Bone marrow (tissue), 2 donors: ENCODE measurements at places on chromosomes 5 and 9.

- DNase-seq = no peak
These were observed 239.3 kb upstream of the PAPPA start for GRCh38 chr9:115914291-115914690.

- no peak for DNase-seq
These were observed 10.3 kb downstream of the CDC37L1 start for GRCh38 chr9:4689687-4690104.

DNA sequence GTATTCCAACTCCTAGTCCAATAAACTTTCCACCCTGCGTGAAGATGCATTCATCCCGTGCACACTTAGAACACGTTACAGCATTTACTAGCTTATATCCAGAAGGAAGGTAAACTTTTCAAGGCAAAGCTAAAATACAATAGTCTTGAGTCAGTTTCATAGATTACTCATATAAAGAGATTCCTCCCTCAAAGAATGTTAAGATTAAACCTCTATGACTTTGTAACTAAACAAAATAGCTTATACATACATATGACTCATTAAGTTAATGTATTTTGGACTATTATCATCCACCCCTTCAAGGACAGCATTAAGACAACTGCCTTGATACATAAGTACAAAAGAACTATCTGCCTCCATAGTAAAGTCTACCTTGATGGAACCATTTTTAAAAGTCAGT, 36.1 kb downstream of the TLE1 start:
- no peak for DNase-seq

GRCh38 chr5:167503926-167504720, 787.3 kb upstream of the WWC1 start:
- DNase-seq = no peak

GRCh38 chr9:114178076-114178475, 22.7 kb downstream of the COL27A1 start:
- DNase-seq = no peak

GRCh38 chr9:91890662-91891061, 59.4 kb downstream of the ROR2 start:
- no peak for DNase-seq

GRCh38 chr9:108056084-108056804, 566.7 kb upstream of the KLF4 start:
- DNase-seq = no peak

DNA sequence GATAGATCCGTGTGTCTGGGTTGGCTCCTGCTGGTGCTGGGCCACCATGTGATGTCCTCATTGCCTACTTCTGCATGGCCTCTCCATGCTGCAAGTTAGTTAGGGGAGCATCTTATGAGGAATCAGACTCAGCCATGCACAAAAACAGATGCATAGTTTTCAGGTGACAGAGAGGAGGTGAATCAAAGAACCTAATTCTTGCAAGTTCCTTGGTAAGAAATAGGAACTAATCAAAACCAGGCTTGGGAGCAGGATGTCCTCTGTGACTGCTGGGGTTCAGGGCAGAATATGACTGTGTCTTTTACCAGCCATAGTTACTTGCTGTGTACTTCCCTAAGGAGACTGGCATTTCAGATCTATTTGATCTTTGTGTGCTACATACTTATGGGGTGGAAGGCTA, 61.6 kb downstream of the C9orf152 start:
- DNase-seq = no peak

DNA sequence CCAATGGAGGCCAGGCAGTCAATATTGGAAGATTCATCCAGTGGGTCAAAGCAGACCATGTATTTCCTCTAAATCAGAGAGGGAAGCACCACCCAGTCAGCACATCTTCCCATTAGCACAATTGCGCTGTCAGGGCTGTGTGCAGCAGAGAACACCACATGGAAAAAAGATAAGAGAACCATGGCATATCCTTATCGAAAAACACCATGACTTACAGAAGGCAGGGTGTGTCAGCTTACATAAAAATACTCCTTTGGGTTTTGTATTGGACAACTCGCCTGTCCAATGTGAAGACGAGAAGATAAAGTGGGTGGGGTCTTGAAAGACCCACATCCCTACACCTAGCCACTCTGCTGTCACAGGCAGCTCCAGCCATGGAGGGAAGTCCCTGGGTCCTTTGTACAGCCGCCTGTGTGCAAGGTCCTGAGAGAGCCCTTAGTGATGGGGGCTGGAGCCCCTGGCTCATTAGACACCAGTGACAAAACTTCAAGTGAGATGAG, 71.9 kb upstream of the SPATA31E1 start:
- DNase-seq = no peak

GRCh38 chr9:74952201-74953151, at the start of gene C9orf40:
C9orf40 (minus strand) TSS chr9:74952912; CDS start chr9:74952611, 301 bp downstream.
- peak; percentile 62 for DNase-seq

DNA sequence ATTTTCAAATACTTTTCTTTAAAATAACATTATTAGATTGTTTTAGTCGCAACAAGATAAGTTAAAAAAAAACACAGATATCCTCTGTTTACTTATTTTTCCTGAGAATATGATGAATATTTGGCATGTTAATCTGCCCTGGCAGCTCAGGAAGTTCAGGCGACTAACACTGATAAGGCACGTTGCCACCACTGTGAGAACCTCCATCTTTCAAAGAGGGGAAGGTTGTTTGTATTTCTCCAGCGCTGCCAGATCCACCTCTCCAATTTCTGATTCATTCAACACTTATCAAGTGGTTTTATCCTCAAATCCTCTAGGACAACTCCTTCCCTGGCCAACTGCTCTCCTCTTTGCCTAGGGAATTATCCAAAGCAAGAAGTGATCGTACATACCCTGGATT, 21.8 kb downstream of the CTNNAL1 start:
- DNase-seq = no peak

- DNase-seq = no peak
These were observed 136.5 kb upstream of the STK32A start for GRCh38 chr5:147098233-147098790.

GRCh38 chr5:126370796-126371718, 52.2 kb upstream of the GRAMD2B start:
- no peak for DNase-seq

DNA sequence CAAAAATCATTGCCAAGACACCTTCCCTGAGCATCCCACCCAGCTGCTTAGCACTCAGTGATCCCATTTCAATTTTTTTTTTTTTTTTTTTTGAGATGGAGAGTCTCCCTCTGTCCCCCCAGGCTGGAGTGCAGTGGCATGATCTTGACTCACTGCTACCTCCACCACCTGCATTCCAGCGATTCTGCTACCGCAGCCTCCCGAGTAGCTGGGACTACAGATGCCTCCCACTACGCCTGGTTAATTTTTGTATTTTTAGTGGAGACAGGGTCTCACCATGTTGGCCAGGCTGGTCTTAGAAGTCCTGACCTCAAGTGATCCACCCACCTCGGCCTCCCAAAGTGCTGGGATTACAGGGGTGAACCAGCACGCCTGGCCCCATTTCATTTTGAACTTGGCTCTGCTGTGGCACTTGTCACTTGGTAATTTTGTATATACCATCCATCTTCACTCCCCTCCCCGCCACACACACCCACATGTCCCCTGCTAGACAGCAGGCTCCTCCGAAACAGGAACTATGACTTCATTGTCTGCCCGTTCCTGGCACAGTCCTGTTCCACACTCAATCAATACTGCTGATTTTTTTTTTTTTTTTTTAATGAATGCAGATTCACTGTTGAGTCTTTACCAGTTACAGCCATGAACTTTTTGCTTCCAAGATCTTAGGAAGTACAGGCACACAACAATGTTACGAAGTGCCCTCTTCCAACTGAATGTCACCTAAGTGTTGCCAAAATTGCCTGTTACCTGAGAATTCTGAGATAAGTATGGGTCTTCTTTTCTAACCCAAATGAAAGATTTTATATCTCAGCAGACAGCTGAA, 17.3 kb upstream of the ZBTB34 start:
- DNase-seq = peak; percentile 65

DNA sequence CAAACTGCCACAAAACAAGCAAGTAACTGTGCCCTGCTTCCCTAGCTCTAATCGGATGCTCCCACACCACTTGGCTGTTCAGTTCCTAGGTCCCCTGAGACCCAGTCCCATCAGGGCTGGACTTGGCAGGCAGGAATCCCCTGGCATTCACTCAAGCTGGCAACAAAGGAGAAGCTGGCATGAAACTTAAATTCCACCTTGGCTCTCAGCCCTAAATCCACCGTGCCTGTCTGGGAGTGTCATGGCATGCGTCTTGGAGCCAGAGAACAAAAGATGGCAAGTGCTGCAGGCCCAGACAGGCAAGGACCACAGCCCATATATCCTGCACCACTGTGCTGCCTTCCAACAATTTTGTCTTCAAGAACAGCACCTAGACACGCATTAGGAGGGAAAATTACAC, 38.2 kb downstream of the ETF1 start:
- DNase-seq = no peak

- DNase-seq = no peak
These were observed 2.5 kb upstream of the NEK6 start for GRCh38 chr9:124255222-124255621.

GRCh38 chr9:89558196-89558899, 46.5 kb upstream of the GADD45G start:
- no peak for DNase-seq

GRCh38 chr9:137411645-137412380, 11.1 kb downstream of the EXD3 start:
- peak; percentile 32 for DNase-seq

- no peak for DNase-seq
These were observed 317.2 kb downstream of the DEPDC1B start for GRCh38 chr5:60382716-60383115.
